Activated naive CD8-positive, alpha-beta T cell treated with anti-CD3 and anti-CD28 coated beads, Interleukin-2, amount 10 ng/mL, durations not matched to agents 7 days and 5 days (primary cell): ENCODE measurements at places on chromosomes 2 and 18. TPM values are rescaled to one million over a fixed set of nuclear protein-coding genes. Genes with fewer than 3 reads are reported as not detected.

Gene SMCHD1
- 171 TPM for total RNA-seq

Gene EML6
- total RNA-seq: 2.1 TPM

Gene RFX8
- total RNA-seq: 2.2 TPM

Gene ITPRIPL1
- 32.8 TPM for total RNA-seq

Gene SLC4A3
- total RNA-seq: not detected

Gene MC2R
- total RNA-seq: not detected

DNA sequence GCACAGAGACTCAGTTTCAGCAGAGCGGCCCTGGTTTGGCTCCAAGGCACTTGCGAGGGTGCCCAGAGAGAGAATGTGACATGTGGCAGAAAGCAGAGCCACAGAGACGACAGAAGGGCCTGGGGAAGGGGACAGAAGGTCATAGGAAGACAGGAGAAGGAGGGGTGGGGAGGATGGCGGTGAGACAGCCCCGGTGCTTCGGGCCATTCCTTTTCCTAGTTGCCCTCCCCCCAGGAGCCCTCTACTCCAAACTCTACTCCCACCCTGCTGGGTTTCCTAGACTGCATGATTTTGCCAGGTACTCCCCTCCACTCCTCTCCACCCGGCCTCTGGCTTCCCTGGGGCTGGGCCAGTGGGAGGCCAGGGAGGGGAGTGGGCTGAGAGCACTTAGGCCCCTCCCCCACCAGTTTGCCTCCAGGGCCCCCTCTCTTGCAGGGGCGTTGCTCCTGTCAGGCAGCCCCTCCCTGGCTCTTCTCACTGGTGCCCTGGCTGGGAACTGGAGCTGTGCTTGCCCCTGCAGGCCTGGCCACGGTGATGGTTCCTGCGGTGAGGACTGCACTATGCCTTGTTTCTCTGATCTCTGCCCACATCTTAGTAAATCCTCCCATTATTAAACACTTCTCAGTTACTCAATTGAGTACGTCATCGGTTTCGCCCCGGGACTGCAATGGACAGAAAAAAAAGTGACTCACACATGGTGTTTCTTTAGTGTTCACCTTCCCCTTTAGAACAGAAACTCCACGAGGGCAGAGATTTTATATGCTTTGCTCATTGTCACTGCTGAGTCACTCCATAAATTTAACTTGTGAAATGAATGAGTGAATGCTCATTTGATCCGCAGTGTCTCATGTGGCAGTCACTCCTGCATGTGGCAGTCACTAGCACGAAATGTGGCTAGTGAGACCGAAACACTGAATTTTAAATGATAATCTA, 58.7 kb upstream of the SP3 start:
- H3K36me3 ChIP-seq: no peaks in the 10 kb centered on the region
- DNase-seq: no peak
- H3K4me3 ChIP-seq: no peak overlapping the region
- no peaks in the 10 kb centered on the region for H3K27me3 ChIP-seq
- H3K27ac ChIP-seq: no peak overlapping the region
- H3K4me1 ChIP-seq: no peaks in the 10 kb centered on the region

DNA sequence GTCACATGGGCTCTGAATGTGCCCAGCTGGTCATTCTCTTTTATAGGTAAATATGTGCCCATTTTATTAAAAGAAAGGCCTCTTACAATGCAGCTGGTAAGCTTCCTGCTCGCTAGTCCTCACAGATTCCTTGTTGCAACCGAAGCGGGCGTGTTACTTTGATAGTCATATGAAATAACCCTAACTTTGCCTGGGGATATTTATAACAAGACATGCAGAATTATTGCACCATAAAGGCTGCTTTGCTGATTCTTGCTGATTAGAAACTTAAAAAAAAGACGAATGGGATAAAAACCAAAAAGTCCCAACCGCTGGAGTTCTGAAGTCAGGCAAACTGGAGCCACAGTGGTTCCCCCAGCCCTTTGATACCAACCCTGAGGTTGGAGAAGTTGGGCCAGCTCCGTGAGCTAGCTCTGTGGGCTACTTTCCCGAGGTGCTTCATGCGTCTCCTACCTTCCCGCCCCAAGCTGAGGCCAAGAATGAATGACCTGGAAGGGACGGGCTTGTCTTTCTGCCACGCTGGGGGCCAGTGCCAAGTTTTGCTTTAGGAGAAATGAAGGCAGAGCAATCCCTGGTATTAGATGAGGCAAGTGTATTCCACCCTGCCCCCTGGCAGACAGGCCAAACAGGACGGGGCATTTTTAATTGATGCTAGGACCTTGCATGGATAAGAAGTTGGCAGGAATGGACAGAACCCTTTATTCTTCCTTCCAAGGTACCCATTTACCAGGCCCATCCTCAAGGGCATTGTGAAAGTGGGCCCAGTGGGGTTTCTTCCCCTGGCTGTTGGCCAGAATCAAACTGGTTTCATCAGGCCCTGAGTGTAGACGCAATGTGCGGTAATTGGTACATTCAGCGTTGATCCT, 140.4 kb downstream of the KCTD1 start:
- no peak overlapping the region for H3K27ac ChIP-seq
- no peaks in the 10 kb centered on the region for H3K27me3 ChIP-seq
- H3K4me3 ChIP-seq: no peak overlapping the region
- no peaks in the 10 kb centered on the region for H3K36me3 ChIP-seq
- DNase-seq: no peak

GRCh38 chr2:206642075-206643025, at the start of gene FAM237A:
FAM237A (plus strand) TSS chr2:206642487; CDS start chr2:206644237, 1,750 bp downstream.
- no peaks in the 10 kb centered on the region for H3K4me1 ChIP-seq
- no peak within 1 kb of the TSS for H3K27ac ChIP-seq
- peaks cover 11% of the 10 kb centered on the region for H3K27me3 ChIP-seq
- H3K4me3 ChIP-seq: no peak within 1 kb of the TSS
- DNase-seq: peak; percentile 23
- no peaks in the 10 kb centered on the region for H3K36me3 ChIP-seq

DNA sequence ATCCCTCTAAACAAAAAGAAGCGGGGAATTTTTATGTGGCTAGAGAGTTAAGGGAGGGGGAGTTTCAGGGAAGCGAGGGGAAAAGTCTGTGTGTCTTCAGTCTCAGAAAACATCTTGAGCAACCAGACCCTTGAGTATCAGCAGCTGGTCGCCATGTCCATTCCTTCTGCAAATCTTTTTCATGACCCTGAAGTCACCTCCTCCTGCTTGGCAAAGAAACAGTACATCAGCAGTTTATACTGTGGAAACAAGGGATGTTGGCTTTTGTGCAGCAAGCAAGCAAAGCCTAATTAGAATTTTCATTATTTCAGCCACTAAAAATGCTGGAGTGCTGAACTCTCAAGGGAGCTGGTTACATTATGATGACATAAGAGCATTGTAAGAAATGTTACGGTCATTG, 187.4 kb upstream of the SLC8A1 start:
- DNase-seq: no peak
- H3K27me3 ChIP-seq: no peaks in the 10 kb centered on the region
- H3K4me3 ChIP-seq: no peak overlapping the region
- H3K27ac ChIP-seq: no peak overlapping the region
- no peaks in the 10 kb centered on the region for H3K36me3 ChIP-seq

DNA sequence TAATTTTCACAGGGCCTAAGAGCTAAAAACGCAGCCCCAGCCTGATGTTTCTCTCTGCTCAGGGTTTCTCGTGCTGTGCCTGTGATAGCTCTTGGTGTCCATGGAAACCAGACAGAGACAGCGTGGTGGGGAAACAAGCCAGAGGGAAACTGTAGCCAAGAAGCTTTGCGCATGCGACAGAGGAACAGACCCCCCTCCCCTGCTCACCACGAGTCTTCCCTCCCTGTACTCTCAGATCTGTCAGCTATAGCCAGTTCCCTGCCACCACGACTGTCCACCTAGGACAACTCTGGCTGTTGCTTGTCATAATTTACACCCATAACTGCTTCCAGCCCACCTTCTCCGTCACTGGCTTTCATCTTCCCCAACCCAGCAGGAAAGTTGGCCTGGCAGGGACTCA, 13.2 kb upstream of the DNAJC27 start:
- no peaks in the 10 kb centered on the region for H3K36me3 ChIP-seq
- no peak overlapping the region for H3K27ac ChIP-seq

DNA sequence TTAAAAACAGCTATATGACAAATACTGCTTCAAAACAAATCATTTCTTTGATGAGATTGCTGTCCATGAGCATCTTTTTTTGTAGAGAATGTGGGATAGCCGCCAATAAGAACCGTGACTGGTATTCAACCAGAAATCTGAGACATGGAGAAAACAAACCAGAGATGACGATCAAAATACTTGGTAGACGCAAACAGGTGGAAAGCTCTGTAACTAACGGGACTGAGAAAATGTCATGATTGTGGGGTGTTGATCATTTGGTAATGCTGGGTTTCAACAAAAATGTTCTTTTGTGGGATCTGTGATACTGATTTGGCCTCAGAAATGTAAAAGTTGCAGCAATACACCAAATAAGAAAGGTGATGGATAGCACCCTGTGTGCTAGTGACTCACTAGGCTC, 364.8 kb downstream of the NYAP2 start:
- no peaks in the 10 kb centered on the region for H3K27me3 ChIP-seq

- peaks cover 15% of the 10 kb centered on the region for H3K36me3 ChIP-seq
- H3K4me1 ChIP-seq: no peaks in the 10 kb centered on the region
- no peak for DNase-seq
- no peak overlapping the region for H3K27ac ChIP-seq
These were observed 45.1 kb downstream of the HS6ST1 start for GRCh38 chr2:128273469-128274081.

DNA sequence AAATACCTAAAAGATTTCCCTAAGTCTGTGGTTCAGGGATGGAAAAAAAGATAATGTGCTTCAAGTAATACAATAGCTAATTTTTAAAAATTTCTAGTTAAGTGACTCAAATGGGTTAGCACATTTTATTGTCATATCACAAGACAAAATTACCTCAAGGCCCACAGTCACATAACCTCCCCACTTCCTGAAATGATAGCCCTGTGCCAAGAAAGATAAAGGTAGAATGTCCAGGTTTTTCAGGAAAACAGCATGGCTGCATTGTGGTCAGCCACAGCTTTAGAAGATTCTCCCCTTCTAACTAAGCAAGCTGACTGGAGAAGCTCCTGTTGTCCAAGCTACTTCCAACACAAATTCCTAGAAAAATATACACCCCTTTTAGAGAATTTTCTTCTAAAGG, 127.1 kb upstream of the SLC35G4 start:
- no peaks in the 10 kb centered on the region for H3K27me3 ChIP-seq
- no peak overlapping the region for H3K27ac ChIP-seq
- no peak for DNase-seq
- no peaks in the 10 kb centered on the region for H3K4me1 ChIP-seq
- no peaks in the 10 kb centered on the region for H3K36me3 ChIP-seq
- H3K4me3 ChIP-seq: no peak overlapping the region

DNA sequence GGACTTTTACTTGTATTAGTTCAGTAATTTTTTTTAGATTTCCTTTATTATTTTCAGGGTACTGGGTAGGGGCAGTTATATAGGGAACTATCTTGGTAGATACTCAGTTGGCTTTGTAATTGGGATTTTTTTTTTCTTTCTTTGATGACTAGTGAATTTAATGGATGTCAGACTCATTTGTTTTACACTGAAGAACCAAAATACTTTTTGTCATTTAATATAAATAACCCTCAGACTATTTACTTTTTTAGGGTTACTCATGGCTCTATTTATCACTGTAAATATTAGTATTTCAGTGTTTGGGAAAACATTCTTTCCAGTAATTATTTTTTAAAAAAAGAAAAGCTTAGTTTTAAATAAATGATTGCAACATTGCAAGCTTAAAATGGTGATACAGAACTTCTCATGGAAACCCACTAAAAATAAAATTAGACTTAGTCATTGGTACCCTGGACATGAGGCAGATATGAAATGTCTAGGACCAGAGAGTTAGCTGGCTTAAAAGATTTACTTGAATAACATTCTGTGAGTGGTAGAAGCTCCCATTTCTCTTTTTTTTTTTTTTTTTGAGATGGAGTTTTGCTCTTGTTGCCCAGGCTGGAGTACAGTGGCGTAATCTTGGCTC, 74.4 kb upstream of the CYP20A1 start:
- no peaks in the 10 kb centered on the region for H3K27me3 ChIP-seq
- H3K4me3 ChIP-seq: no peak overlapping the region
- no peak overlapping the region for H3K27ac ChIP-seq
- H3K36me3 ChIP-seq: peaks cover 4% of the 10 kb centered on the region
- H3K4me1 ChIP-seq: no peaks in the 10 kb centered on the region

DNA sequence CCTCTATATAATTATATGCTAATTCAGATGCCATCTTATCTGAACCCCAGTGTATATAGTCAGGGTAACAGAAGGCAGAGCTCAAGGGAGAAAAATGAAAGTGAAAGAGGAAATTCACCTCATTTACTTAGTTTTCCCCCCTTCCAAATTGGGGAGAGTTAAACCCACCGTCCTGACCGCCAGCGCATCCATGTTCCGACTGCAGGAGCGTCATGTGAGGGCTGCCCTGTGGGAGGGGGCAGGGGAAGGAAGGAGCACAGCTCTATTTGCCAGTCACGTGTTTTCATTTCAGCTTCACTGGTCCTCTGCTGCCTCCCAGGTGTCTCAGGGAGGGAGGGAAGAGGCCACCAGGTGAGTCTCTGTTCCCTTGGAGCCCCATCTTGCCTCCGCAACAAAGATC, 13.2 kb downstream of the CNNM4 start:
- DNase-seq: peak; percentile 56
- peak overlapping the region; percentile 84 for H3K4me3 ChIP-seq
- no peaks in the 10 kb centered on the region for H3K27me3 ChIP-seq

DNA sequence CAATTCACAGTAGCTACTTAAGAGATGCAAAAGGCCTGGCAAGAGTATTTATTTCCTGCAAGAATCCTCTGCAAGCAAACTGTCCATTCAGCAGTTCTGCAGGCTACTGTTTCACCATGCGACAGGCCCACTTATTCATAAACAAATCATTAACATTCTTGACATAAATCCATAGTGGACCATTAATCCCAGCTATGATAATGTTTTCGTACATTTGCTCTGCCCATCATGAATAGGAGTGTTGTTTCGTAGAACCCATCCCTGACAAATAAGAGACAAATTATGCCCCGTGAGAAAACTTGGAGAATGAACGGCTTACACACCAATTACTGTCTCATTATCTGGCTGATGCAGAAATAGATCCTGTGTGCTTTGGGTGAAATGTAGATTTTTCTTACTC, 65.4 kb downstream of the PID1 start:
- H3K36me3 ChIP-seq: no peaks in the 10 kb centered on the region
- H3K27ac ChIP-seq: no peak overlapping the region
- H3K4me1 ChIP-seq: peaks cover 2% of the 10 kb centered on the region
- no peak for DNase-seq
- H3K27me3 ChIP-seq: no peaks in the 10 kb centered on the region

- H3K4me1 ChIP-seq: peaks cover 29% of the 10 kb centered on the region
- H3K36me3 ChIP-seq: peaks cover 14% of the 10 kb centered on the region
- H3K27me3 ChIP-seq: no peaks in the 10 kb centered on the region
- H3K4me3 ChIP-seq: no peak overlapping the region
- peak; percentile 24 for DNase-seq
These were observed 117.0 kb downstream of the NFATC1 start for GRCh38 chr18:79512461-79513380.

DNA sequence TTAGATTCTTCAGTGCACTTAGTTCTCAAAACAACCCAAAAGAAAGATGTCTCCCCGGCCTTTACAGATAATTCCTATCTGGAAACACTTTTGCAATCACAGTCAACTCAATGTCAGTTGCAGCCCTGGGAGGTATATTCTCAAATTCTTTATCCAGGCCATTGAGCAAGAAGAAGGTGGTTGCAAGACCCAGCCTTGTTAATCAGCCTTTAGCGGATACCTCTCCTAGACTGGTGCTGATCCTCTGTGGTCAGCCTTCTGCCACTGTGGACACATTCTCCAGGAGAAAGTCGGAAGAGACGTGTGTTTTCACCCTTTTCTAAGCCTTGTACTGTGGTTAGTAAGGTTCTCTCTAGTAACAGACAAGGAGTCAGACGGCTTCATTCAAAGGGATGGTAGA, 7.8 kb upstream of the FZD7 start:
- no peaks in the 10 kb centered on the region for H3K36me3 ChIP-seq
- H3K4me3 ChIP-seq: no peak overlapping the region
- H3K27me3 ChIP-seq: peaks cover 27% of the 10 kb centered on the region
- no peak for DNase-seq
- H3K27ac ChIP-seq: no peak overlapping the region
- no peaks in the 10 kb centered on the region for H3K4me1 ChIP-seq
